CD4-positive, alpha-beta T cell treated with Interleukin-15 for 4 hours (primary cell): ENCODE measurements at places on chromosomes 11 and 22.
A peak's percentile ranks its signal among the peaks of the same experiment; 100 is the strongest.

GRCh38 chr11:2581931-2582350, 117.9 kb downstream of the KCNQ1OT1 start:
- DNase-seq = no peak

DNA sequence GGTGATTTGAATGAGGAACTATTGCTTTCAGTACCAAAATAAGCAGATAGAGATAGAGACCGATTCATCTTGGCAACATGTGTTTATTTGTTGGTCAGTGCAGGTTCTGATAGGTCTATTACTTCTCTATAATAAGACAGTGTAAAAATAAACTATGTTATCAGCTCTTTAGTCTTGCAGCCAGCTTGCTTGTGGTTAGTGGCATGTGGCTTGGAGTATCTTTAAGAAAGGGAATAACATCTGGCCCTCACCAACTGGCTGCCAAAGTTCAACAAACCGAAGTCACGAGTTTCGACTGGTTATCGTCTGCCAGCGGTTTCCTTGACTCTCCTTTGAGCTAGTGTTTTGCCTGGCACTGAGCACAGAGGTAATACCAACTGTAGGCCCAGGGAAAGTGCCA, 71.8 kb downstream of the CTTN start:
- DNase-seq = no peak

GRCh38 chr22:19819911-19820879, 34.5 kb downstream of the GNB1L start:
- no peak for DNase-seq

GRCh38 chr11:118435290-118435892, 901 bp upstream of the KMT2A start:
- peak; percentile 60 for DNase-seq

DNA sequence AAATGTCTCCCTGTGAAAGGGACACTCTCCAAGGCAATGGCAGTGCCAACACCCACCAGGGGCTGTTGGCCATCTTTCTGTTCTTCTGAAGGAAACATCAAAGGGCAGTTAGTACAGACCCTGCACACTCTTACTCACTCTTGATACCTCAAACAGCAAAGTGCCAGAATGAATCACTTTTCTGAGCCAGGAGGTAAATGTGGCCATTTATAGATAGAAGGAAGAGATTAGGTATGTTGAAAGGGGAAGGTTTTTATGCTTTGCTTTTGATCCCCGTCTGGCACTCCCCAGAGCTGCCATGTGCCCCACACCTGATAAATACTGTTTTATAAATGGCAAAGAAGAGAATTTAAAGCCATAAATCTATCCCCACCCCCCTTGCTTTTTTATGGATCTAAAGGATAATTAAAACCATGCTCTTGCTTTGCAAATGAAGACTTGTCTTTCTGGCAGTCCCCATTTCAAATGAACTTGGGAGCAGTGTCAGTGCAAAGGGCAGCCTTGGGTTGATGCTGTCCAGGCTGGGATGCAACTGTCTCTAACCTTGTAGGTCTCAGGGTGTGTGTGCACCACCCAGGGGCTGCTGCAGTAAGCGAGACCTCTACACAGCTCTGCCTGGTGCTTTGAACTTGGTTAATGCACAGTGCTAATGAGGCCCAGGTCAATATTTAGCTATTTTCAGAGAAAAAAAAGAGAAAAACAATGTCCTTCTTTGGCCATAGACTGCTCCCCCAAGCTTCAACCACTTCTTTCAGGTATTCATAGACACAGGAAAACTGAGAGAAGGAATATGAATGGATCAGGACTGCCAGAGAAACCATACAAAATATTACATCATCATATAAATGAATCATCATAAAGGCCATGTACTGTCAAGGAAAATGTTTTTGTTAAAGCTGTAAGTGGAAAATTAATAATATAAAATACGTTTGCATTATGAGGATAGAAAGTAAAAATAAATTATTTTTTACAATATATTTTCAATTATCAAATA, 207.5 kb downstream of the ETS1 start:
- DNase-seq = peak; percentile 74

- DNase-seq = peak; percentile 48
Observed at GRCh38 chr11:128720522-128720985, 26.7 kb downstream of the FLI1 start.

GRCh38 chr22:32444068-32444467, 20.2 kb downstream of the BPIFC start:
- DNase-seq = no peak

- DNase-seq = no peak
Observed at GRCh38 chr11:57154739-57155138, 27.0 kb upstream of the LRRC55 start.

DNA sequence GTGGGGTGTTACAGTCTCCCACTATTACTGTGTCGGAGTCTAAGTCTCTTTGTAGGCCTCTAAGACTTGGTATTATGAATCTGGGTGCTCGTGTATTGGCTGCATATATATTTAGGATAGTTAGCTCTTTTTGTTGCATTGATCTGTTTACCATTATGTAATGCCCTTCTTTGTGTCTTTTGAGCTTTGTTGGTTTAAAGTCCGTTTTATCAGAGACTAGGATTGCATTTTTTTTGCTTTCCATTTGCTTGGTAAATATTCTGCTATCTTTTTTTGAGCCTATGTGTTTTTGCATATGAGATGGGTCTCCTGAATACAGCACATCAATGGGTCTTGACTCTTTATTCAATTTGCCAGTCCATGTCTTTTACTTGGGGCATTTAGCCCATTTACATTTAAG, 97.6 kb downstream of the PDE3B start:
- DNase-seq = no peak

GRCh38 chr11:79434283-79434682, 6.5 kb downstream of the TENM4 start:
- DNase-seq = no peak
